ENCODE measurements at places on chromosomes 7 and 10. TPM values are rescaled to one million over a fixed set of nuclear protein-coding genes. Genes with fewer than 3 reads are reported as not detected.

The RPEL1 gene
- total RNA-seq: not detected

- no peaks in the 10 kb centered on the region for H3K4me1 ChIP-seq
- H3K4me3 ChIP-seq: no peak overlapping the region
- H3K27ac ChIP-seq: no peak overlapping the region
- H3K27me3 ChIP-seq: no peaks in the 10 kb centered on the region
These were observed 134.7 kb upstream of the GALNT17 start for GRCh38 chr7:70997261-70997660.

DNA sequence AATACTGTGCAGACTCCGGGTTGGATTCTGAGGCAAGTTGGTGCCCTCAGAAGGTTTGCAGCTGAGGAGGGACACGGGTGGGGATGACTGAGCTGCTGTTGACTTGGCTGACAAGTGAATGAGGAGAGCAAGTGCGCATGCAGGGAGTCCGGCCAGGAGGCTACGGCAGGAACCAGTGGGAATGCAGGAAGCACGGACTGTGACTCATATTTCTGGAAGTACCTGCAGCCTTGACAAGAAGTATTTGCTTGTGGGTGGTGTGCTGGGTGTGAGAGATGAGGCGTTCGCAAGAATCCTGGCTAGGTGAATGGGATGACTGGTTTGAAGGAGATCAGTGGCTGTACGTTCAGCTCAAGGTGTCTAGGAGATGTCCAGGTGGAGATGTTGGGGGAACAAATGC is 30.8 kb upstream of the FXYD4 start:
- H3K27ac ChIP-seq: no peak overlapping the region
- H3K4me3 ChIP-seq: no peak overlapping the region
- DNase-seq: no peak
- H3K36me3 ChIP-seq: no peaks in the 10 kb centered on the region
- H3K27me3 ChIP-seq: peaks cover 7% of the 10 kb centered on the region

DNA sequence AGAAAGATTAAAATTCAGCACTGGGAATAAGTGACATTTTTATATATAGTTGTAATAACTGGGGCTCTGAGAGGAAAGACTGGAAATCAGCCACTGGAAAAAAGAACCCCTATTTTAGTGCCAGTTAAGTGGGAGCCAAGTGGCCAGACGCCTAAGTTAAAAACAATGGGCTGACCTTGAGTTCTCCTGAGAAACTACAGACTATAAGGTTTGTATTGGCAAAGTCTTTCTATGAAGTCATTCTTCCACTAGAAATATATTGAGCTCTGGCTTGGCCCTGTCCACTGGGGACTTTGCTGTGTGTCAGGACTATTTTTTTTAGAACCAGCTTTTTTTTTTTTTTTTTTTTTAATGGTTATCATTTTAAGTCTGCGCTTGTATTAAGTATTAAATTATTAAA is 210.6 kb upstream of the FZD8 start:
- no peak overlapping the region for H3K27ac ChIP-seq
- no peak for DNase-seq
- H3K4me1 ChIP-seq: peaks cover 19% of the 10 kb centered on the region
- no peak overlapping the region for H3K4me3 ChIP-seq

DNA sequence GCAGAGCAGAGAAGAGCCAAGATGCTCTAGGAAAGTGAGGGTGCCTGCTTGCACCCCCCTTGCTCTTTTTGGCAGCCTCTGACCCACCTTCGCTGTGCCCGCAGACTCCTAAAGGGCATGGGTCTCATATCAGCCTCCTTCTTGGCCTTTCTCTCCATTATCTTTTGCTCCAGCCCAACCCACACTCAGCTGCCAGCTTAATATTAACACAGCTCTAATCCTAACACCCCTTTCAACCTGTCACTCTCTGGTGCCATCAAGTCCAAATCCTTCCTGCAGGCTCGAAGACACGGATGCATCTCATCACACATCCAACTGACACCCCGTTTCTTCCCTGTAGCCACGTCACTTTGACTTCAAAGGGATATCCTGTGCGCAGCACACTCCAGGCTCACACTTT is 171.6 kb upstream of the AUTS2 start:
- no peaks in the 10 kb centered on the region for H3K27me3 ChIP-seq
- H3K4me1 ChIP-seq: peaks cover 13% of the 10 kb centered on the region
- no peaks in the 10 kb centered on the region for H3K36me3 ChIP-seq
- no peak for DNase-seq
- no peak overlapping the region for H3K27ac ChIP-seq
- H3K4me3 ChIP-seq: no peak overlapping the region

GRCh38 chr7:34453150-34453549 is 204.9 kb upstream of the NPSR1 start:
- no peak overlapping the region for H3K4me3 ChIP-seq
- H3K27ac ChIP-seq: no peak overlapping the region
- H3K36me3 ChIP-seq: peaks cover 2% of the 10 kb centered on the region
- no peaks in the 10 kb centered on the region for H3K27me3 ChIP-seq
- no peak for DNase-seq

The ADRA2A gene
- 0.06 TPM for total RNA-seq

GRCh38 chr10:121539786-121540185 is 58.5 kb downstream of the FGFR2 start:
- no peak overlapping the region for H3K27ac ChIP-seq
- H3K4me3 ChIP-seq: no peak overlapping the region
- peaks cover 51% of the 10 kb centered on the region for H3K4me1 ChIP-seq
- peaks cover 18% of the 10 kb centered on the region for H3K36me3 ChIP-seq
- no peaks in the 10 kb centered on the region for H3K27me3 ChIP-seq

The ZNF107 gene
- total RNA-seq: 9.1 TPM

The GNG11 gene
- total RNA-seq: 0.86 TPM

DNA sequence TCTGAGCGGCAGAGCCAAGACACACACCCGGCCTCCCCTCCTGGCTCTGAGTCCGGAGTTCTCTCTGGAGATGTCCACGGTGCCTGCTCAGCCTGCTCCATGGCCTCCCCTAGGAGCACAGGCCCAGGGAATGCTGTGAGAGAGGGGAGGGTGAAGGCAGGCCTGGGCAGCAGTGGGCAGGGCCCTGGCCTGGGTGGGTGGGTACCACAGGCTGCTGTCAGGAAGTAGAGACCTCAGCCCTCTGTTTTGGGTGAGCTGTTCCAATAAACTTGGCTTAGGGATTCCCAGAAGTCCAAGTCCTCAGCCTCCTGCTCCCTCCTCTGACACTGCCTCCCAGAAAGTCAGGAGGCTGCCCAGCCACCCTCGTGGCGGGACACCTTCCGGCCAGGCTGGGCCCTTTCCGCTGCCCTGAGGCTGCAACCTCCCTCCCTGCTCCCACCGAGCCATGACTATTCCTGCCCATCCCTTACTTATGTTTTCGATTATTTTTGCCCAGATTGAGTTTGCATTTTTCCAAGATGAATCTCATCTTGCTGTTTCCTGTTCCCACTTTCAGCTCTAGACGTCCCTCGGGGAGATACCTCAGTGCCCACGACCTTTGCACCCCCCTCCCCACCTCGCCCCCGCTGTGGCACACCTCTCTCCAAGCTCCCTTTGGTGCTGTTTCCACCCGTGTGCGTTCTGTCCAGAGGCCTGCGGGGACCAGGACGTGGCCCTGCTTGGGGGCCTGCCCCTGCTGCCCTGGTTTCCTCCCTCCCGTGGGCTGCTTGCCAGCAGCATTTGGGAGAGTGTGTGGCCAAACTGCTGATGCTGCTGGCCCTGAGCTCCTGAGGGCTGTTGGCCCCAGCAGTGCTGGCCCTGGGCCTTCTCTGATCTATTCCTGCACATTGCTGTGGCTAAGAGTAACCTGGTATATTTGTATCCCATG is 5.8 kb upstream of the POLM start:
- H3K4me3 ChIP-seq: no peak overlapping the region
- no peak for DNase-seq
- no peaks in the 10 kb centered on the region for H3K36me3 ChIP-seq
- peaks cover 14% of the 10 kb centered on the region for H3K27me3 ChIP-seq
- no peaks in the 10 kb centered on the region for H3K4me1 ChIP-seq
- H3K27ac ChIP-seq: no peak overlapping the region

GRCh38 chr7:108794466-108794865 is 224.8 kb downstream of the DNAJB9 start:
- DNase-seq: no peak
- no peaks in the 10 kb centered on the region for H3K27me3 ChIP-seq
- no peaks in the 10 kb centered on the region for H3K36me3 ChIP-seq
- no peak overlapping the region for H3K4me3 ChIP-seq
- no peak overlapping the region for H3K27ac ChIP-seq

DNA sequence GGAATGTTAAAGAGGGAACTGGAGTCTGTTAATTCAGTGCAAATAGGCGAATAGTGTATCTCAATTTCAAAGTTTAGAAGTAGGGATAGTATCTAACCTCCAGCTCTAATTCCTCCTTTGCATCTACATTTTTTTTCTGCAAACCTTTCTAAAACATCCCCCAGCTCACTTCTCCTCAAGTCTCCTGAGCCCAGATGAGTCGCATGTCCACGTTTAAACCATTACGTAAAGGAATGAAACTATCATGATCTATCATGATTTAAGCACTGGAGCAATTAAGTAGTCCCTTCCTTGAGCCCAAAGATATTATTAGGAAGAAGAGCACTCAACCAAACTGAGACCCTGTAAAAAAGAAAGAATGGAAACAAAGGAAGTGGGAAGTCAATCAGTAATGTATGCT is 29.9 kb downstream of the GPR22 start:
- DNase-seq: no peak
- no peaks in the 10 kb centered on the region for H3K36me3 ChIP-seq
- no peak overlapping the region for H3K4me3 ChIP-seq
- H3K27ac ChIP-seq: no peak overlapping the region

- no peak overlapping the region for H3K4me3 ChIP-seq
- no peaks in the 10 kb centered on the region for H3K27me3 ChIP-seq
- no peak overlapping the region for H3K27ac ChIP-seq
- H3K36me3 ChIP-seq: no peaks in the 10 kb centered on the region
These were observed 51.8 kb upstream of the FAM3C start for GRCh38 chr7:121447911-121448300.

DNA sequence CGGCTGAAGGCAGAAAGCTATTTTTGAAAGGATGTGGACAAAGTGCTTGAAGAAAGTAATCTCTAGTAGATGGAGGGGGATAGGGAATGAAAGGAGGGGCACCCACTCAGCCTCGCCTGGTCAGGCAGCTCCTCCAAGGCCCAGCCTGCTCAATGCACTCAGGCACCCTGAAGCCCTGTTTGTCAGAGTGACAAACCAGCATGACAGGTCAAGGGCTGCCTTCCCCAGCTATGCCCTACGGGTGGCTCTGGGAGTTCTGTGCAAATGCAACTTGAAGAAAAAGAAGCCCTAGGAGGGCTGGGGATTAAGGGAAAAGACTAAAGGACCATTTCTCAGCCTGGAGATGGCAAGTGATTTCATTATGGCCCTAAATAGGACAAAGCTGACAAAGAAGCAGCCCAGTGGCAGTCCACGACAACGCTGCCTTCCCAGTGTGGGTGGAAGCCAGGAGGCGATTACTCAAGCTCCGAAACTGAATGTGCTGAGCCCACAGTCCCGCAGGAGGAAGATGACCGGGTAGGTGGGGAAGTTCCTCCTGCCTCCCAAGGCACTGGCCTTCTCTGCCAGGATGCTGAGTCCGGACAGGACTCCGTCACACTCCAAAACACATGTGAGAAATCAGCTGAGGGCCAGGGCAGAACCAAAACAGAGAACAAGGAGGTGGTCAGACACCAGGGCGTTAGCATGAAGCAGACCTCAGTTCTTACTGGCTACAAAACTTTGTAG is 16.3 kb downstream of the LIPA start:
- no peak overlapping the region for H3K27ac ChIP-seq
- DNase-seq: peak; percentile 47
- H3K4me1 ChIP-seq: peaks cover 14% of the 10 kb centered on the region
- no peaks in the 10 kb centered on the region for H3K36me3 ChIP-seq

GRCh38 chr7:99625321-99625720 is 8.6 kb downstream of the ZSCAN25 start:
- no peak for DNase-seq
- no peaks in the 10 kb centered on the region for H3K4me1 ChIP-seq
- H3K36me3 ChIP-seq: peaks cover 12% of the 10 kb centered on the region
- no peak overlapping the region for H3K27ac ChIP-seq

The CNNM1 gene
- total RNA-seq: 1.1 TPM

The ZNF365 gene
- 0.26 TPM for total RNA-seq

DNA sequence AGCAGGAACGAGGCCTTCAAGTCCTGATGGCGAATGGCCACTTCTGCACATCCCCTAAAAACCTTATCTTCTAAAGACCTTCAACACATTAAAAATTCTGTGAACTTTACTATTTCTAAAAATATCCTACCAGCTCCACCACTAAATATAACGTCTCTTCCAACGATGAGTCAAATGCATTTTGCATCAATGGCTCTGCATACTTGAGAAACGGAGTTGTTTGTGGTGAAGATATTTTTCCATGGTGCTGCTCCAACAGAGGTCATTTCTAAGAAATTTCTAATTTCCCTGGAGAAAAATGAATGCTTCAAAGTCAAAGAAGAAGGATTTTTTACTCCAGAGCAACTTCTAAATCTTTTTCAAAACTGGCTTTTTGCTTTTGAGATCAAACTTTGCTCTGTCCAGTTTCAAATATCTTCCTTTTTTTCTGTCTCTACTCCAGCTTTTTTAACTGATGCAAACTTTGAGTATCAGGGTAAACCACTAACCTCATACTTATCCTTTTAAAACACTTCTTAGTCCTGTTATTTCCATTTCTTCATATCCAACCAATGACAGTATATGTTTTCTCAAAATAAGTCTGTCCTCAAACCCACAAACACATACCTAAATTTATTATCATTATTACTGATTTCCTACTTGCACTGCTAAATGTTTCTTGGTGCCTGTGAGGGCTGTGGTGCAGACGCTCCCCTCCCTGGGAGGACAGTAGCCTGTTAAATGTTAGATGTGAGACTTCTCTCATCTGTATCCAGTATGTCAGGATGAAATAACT is 258.1 kb downstream of the KLF6 start:
- no peak for DNase-seq
- H3K27me3 ChIP-seq: no peaks in the 10 kb centered on the region
- H3K4me3 ChIP-seq: no peak overlapping the region
- no peaks in the 10 kb centered on the region for H3K4me1 ChIP-seq
- H3K27ac ChIP-seq: no peak overlapping the region

- H3K36me3 ChIP-seq: no peaks in the 10 kb centered on the region
- H3K27me3 ChIP-seq: no peaks in the 10 kb centered on the region
- H3K4me1 ChIP-seq: no peaks in the 10 kb centered on the region
These were observed 17.8 kb downstream of the LRRC27 start for GRCh38 chr10:132349766-132350165.

All from neural progenitor cell (in vitro differentiated cells).